ENCODE measurements at places on chromosomes 12 and 14. TPM values are rescaled to one million over a fixed set of nuclear protein-coding genes. Genes with fewer than 3 reads are reported as not detected.

The SLC5A8 gene
- polyA plus RNA-seq: 37.1 TPM

DNA sequence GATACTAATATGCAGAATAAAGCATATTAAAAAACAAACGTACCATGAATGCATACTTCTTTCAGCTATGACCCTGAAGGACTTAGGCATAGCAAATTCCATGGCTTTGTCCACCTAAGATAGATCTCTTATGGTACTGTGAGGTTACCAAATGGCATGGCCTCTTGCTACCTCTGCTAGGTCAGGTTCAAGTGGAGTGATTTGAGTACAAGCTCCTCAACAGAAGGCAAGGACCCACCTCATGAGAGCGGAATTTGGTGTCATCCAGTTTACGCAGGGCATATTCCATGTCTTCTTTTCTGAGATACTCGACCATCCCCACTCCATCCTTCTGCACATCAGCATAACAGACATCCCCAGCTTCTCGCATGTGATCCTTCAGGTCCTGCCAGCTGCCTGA lies 5.8 kb downstream of the SRSF9 start:
- no peak for DNase-seq

The HOXC6 gene
- polyA plus RNA-seq: 39.9 TPM

DNA sequence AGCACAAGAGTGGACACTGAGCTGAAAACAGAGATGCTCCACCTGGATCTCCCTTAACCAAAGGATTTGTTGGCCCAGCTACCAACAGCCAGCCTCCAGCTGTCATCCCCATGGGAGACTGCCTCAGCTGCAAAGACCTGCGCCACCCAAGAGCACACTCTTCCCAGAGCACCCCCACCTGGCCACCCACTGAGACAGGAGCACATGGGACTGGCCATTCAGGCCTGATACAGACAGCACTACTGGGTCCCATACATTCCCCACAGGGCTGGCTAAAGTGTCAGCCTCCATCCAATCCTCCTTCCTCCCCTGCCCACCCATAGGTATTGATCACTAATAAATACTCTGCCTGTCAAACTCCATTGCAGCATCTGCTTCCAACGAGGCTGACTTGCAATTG lies 241.5 kb downstream of the BCL11B start:
- DNase-seq: no peak

GRCh38 chr12:50174971-50175715 lies 8.0 kb upstream of the CERS5 start:
- peak; percentile 76 for DNase-seq

DNA sequence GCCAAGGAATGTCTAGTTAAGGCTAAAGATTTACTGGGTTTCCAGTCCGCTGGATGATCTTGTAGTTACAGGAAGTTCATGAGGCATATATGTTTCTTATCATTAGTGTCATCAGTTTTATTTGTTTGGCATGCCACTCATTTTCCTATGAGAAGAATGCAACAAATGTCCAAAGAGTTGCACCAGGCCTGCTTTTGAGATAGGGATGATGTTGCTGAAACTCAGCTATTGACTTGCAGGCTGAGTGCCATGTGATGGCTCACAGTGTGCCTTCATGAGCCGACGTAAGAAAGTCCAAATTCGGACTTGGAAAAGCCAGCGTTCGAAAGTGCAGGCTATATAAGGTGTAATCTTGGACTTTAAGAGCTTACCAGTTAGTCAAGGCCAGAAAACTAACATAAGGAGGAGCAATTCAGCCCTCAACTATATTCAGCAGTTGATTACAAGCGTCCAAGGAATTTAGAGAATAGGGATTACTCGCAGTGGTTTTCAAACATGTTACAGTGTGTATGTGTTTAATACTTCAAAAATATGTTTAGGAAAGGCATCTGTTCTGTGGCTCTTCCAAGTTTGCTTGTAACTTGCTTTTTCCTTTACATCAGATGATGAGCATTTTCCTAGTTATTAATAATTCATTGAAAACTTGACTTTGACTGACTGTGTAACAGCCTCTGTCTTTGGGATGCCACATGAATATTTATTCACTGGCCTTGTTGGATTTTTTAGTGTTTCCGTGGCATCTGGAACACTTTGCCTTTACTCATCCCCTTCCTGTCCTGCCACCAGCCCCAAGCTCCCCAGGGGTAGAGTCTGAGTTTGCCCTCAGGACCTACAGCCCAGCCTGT lies 101.3 kb downstream of the LGMN start:
- no peak for DNase-seq

DNA sequence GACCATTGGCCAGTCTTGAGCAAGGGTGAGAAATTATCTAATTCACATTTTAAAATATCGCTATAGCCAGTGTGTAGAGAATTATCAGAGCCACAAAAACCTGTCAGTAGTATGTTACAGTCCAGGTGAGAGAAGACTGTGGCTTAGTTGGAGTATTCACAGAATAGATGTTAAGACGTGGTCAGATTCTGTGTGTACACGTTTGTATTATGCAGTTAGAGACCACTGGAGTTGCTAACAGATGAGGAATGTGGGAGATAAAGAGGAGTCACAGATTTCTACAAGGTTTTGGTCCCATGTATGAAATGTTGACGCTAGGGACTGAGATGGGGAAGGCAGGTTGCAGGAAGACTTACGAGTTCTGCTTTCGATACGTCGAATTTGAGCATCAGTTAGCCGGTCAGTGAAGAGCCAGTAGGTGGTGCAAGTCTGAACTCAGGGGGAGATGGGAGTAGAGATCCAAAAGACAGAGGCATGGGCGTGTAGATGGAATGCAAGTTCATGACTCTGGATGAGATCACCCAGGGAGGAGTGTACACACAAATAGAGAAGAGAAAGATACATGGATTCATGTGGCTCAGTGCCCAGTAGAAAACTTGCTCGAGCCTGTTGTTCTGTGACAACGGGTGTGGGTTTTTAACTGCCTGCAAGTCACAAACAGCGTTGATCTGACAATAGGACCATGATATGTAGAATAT lies 114.8 kb upstream of the FLRT2 start:
- no peak for DNase-seq

The NOC4L gene
- polyA plus RNA-seq: 21.2 TPM

The SERPINA3 gene
- 0.21 TPM for polyA plus RNA-seq

The P2RX2 gene
- polyA plus RNA-seq: 0.97 TPM

GRCh38 chr14:33420051-33420627 lies 481.5 kb downstream of the NPAS3 start:
- DNase-seq: no peak

DNA sequence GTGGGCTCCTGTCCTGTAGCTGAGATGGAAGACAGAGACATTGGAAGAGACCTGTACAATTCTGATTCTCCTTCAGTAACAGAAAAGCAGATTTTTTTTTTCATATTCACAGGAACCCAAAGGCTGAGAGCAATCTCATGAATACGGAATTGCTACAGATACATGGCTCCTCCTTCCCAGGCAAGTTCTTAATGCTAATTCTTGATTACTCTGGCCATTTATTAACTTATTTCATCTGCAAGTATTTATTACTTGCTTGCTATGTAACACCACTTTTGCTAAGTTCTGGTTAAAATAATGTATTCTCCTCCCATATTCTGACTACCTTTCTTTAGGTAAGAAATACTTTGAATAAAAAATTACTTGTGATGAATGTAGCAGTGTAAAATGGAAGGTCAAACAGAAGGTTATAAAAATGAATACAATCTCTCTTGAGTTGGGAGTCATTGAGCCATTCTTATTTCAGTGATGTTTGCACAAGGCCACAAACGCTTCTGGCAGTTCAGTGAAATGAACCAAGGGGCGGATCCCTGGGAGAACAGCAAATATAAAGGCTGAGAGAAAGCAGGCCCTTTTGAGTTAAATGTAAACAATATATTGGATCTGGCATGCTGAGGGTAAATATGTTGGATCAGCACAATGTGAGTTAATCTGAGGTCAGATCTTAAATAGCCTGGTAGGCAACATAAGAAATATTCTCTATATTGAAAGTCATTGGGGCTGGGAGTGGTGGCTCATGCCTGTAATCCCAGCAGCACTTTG lies 37.6 kb downstream of the MUCL1 start:
- DNase-seq: no peak

Measured in left renal cortex interstitium (tissue), 4 donors.